Activated CD8-positive, alpha-beta memory T cell treated with anti-CD3 and anti-CD28 coated beads for 48 hours (primary cell): ENCODE measurements at places on chromosomes 1 and 21.

GRCh38 chr1:26110731-26111529, 694 bp upstream of the PDIK1L start:
- peak; percentile 37 for DNase-seq

GRCh38 chr1:18205319-18205718, 97.7 kb downstream of the IGSF21 start:
- no peak for DNase-seq

GRCh38 chr1:237583756-237584155, 307.0 kb downstream of the ZP4 start:
- DNase-seq: no peak

- DNase-seq: no peak
These were observed 83.4 kb upstream of the POU3F1 start for GRCh38 chr1:38129971-38130370.

- no peak for DNase-seq
These were observed 1.4 kb upstream of the PADI6 start for GRCh38 chr1:17370618-17371017.

DNA sequence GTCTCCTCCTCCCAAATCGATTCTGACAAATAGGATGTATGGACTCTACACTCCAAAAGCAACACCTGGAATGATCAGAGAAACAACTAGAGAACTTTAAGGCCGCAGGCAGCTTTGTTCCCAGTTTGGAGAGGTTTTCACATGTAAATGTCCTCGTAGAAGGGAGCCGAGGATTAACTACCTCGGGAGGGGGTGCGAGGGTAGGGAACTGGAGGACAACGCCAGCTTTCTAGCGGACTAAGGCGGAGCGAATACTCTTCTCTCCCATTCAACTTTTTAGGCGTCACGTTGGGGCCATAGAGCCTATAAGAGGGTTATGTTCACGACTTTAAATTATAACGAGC, 1.2 kb downstream of the SCAF4 start:
- DNase-seq: no peak

DNA sequence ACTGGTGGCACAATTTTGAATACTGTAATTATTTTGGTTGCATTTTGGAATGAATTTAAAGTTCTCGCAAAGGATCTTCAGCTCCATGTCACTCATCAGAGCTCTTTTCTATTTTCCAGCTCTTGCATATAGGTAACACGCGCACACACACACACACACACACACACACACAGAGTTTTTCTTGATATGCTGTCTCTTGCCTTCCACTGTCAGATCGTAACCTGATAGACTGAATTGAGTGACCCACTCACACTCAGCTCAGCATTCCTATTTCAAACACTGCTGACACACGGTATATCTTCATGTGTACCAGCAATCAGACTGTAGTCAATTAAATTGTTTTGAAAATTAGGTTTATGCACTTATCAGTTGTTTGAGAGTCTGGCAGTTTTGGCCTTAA, 214.1 kb downstream of the PBX1 start:
- no peak for DNase-seq
